ENCODE measurements at places on chromosomes 3 and 15. TPM values are rescaled to one million over a fixed set of nuclear protein-coding genes. Genes with fewer than 3 reads are reported as not detected.

The GNAT1 gene
- not detected for total RNA-seq

- DNase-seq = no peak
Measured at GRCh38 chr3:137770835-137771399, 6.8 kb downstream of the SOX14 start.

- DNase-seq = no peak
Measured at GRCh38 chr15:60235951-60236710, 161.7 kb downstream of the ANXA2 start.

The HTR3E gene
- total RNA-seq = not detected

GRCh38 chr3:161142486-161142885 lies 37.3 kb upstream of the B3GALNT1 start:
- DNase-seq = no peak
